Inflammatory macrophage treated with lipopolysaccharide for 1 hour (primary cell): ENCODE measurements at places on chromosomes 11 and 22.

DNA sequence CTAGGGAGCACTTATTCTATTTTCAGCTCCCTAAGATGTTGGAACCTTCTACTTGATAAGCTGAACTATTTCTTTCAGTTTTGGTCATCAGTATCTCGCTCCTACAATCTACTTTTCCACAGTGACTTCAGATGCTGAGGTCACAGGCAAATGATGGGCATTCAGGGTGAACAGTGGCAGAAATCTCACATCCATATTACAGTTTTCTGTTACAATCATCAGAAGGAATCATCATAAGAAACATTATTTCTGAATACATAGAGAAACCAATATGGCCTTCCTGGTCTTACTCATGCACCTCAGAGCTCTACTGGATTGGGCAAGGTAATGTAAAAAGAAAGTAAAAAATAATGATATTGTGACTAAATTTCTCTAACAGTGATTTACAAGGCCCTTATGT, 39.4 kb upstream of the DDI1 start:
- DNase-seq = no peak

DNA sequence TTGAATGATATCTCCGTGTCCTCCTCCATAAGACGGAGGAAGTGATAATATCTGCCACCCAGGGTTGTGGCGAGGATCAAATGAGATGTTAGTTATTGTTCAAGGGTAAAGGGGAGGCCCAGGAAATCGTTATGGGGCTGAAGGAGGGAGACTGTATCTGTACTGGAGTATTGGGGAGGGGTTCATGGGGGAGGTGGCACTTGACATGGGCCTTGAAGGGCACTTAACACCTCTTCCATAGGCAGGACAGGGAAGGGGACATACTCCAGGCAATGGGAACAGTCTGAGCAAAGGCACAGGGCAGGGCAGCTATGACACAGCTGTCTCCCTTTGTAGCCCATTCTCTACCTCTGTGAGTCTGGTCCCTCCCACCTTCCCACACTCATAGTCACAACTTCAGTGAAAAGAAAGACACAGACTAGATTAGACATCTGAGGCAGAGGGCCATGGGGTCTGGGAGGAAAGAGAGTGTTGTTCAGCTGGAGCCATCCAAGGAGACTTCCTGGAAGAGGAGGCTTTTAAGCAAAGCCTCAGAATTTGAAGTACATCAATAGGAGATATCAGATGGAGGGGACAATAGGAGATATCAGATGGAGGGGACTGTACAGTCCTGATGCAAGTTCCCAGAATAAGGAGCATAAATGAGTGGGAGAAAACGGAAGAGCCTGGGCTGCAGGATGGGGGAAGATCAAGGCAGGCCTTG, 15.8 kb upstream of the DGKZ start:
- DNase-seq = no peak

DNA sequence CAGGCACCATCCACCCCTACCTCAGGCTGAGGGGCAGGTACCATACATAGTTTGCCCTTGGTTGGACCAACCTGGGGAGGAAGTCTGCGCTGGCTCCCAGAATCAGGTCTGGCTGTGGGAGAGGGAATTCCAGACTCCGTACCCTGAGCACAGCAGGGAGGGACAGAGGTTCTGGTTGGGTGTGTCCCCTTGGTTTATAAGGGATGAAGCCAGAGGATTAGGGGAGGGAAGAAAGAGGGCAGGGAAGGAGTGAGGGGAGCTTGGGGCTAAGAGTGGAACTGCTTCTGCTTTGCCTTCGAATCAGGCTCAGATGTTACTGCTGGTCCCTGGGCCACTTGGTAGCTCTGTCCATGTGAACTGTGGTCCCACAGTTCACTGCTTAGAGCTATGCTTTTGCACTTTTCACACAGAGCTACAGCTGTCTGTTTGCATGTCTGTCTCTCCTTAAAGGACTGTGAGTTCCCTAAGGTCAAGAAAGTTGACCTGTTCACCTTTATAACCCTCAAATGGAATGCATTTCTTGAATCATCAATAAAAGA, 9.2 kb downstream of the MMP20 start:
- no peak for DNase-seq

- peak; percentile 4 for DNase-seq
Measured at GRCh38 chr11:114082767-114083181, 23.3 kb downstream of the ZBTB16 start.

DNA sequence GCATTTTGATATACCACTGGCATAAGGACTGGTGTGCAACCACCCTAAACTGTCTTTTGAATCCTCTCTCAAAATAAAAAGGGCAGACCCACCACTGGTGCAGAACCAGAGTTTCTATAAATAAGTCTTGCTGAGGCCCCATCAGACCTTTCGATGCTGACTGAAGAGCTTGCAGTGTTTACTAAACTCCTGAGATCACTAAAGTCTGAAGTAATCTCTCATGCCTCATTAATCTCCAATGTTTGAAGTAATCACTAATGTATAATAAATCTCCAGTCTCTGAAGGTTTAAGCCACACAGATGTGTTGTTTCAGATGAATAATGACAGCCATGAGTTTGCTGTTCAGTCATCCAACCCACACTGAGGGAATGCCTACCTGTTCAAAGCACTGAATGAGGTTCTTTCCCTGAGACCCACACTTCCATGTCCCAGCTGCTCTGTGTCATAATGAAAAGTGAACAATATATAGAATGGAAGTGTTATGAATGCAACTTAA, 50.6 kb upstream of the DEUP1 start:
- no peak for DNase-seq

- DNase-seq = no peak
Measured at GRCh38 chr11:92179017-92179670, 45.5 kb upstream of the FAT3 start.

- DNase-seq = no peak
Measured at GRCh38 chr22:29626497-29627195, 23.2 kb downstream of the NF2 start.

DNA sequence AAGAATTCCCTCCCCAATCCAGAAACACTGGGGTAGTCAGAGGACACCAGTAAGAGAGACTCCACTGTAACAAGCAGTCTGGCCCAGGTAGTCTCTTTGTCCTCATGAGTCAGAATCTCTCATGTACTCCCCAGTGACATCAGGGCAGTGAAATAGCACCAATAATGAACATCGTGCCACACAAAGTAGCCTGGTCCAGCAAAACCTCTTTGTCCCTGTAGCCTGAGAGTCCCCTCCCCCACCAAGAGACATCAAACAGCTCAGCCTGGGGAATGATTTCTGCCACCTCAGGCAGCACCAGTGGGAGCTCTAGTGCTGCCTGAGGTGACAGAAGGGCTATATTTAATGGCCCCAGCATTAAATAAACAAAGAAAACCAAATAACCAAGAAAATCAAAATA, 88.1 kb downstream of the SBF2 start:
- DNase-seq = no peak

GRCh38 chr22:45823336-45823735, 151.7 kb downstream of the ATXN10 start:
- no peak for DNase-seq

DNA sequence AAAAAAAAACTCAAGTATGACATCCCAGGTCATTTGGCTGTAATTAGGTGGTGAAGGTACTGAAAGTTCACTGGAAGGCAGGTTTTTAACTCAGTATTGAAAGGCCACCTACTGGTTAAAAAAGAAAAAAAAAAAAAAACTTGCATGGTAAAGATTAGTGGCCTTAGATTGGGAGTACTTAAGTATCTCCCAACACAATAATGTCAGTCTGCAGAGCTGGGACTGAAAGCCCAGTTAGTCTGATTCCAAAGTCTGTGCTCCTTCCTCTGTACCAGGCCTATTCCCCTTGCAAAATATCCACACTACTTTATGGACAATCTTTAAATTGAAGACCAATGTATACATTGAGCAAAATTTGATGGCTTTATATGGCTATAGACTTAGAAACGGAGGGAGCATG, 85.5 kb downstream of the NOX4 start:
- no peak for DNase-seq

GRCh38 chr22:37167981-37168647, 18.4 kb upstream of the IL2RB start:
- DNase-seq = no peak

DNA sequence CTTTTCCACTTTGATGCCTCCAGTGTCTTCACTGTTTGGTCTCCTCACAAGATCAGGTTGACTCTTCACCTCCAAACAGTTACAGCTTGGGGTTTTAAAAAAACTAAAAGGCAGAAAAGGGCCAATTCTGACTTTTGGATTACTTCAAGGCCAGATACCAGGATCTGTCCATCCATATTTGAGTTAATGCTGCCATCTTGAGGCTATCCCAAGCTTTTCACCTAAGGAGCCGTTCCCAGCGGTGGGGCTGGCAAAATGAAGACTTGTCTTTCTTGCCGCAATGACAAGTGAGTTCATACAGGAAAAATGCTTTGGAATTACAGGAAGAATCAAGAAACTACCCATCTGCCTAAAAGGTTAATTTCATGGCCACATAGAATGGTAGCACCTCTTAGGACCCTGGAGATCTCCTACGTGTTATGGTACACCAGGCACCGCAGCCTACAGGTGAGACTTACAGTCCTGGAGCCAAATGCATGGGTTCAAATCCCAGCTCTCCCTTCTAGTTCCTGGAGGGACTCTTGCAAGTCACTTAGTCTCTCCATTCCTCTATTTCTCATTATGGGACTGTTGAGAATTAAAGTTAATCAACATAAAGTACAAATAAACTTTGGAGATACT, 6.0 kb upstream of the OR5B21 start:
- DNase-seq = no peak

DNA sequence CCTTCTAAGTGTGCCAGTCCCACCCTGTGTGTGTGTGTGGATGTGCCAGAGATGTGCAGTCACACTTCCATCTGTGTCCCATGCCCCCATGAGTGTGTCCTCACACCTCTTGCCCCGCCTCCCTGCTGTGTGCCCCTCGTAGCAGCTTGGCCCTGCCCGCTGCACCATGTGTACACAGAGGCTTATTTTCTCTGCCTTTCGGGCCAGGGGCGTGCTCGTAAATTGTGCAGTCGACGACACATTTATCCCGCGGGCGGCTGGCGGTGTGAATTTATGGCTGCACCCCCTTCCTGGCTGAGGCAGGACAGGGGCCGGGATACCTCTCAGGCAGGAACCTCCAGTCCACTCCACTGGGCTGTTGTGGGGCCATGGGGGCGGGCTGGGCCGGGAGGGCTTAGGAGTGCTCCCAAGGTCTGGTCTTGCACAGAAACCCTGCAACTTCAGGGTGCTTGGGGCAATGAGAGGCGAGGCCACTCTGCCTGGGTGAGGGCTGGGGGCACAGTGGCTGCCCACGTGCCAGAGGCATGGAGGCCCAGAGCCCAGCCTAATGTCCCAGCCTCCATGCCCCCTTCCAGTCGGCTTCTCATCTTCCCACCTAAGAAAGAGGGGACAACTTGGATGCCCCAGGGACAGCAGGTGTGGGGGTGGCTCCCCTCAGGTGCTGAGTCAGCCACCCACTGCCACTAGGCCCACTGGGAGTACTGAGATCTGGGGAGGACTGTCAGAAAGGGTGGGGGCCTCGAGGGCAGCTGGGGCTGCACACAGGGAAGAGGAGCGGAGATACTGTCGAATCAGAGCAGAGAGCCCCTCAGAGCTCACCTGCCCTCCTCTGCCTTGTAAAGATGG, 12.5 kb downstream of the GP1BB start:
- DNase-seq = no peak

- no peak for DNase-seq
Measured at GRCh38 chr22:24761888-24762675, 12.4 kb downstream of the PIWIL3 start.

GRCh38 chr11:93481696-93482095, 61.5 kb downstream of the SMCO4 start:
- DNase-seq = peak; percentile 20

DNA sequence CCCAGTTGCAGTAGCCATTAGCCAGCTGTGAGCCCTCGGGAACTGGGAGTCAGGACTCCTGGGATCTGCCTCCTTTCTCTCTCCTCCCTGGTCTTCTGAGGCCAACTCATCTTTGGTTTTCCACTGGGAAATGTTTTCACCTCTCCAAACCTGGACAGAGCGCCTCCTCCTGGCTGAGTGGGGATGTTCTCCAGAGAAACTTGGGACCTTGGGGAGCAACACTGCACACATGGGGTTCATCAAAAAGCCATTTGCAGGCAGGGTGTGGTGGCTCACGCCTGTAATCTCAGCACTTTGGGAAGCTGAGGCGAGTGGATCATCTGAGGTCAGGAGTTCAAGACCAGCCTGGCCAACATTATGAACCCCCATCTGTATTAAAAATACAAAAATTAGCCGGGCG, 145.4 kb downstream of the NECTIN1 start:
- DNase-seq = no peak

DNA sequence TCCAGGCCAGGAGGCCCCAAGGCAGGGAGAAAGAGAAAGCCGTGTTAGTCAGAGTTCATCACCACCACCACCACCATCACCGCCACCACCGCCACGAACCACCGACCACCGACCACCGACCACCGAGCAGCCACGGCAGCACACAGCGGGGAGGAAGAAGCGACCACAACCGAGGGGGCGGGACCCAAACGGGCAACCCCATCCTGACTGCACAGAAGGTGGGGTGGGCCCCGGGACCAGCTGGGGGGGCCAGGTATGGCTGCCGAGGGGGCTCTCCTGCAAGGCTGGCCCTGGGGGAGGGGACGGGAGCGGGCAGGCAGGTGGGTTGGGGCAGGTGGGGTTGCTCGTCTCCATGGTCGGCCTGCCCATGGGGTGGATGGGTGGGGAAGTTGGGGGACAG, 34.2 kb downstream of the SYT7 start:
- no peak for DNase-seq

GRCh38 chr11:100098560-100098959, 588.5 kb upstream of the ARHGAP42 start:
- DNase-seq = no peak

GRCh38 chr11:114779189-114779588, 100.9 kb downstream of the NXPE2 start:
- DNase-seq = no peak

- DNase-seq = no peak
Measured at GRCh38 chr11:86548271-86548917, 124.0 kb downstream of the ME3 start.

DNA sequence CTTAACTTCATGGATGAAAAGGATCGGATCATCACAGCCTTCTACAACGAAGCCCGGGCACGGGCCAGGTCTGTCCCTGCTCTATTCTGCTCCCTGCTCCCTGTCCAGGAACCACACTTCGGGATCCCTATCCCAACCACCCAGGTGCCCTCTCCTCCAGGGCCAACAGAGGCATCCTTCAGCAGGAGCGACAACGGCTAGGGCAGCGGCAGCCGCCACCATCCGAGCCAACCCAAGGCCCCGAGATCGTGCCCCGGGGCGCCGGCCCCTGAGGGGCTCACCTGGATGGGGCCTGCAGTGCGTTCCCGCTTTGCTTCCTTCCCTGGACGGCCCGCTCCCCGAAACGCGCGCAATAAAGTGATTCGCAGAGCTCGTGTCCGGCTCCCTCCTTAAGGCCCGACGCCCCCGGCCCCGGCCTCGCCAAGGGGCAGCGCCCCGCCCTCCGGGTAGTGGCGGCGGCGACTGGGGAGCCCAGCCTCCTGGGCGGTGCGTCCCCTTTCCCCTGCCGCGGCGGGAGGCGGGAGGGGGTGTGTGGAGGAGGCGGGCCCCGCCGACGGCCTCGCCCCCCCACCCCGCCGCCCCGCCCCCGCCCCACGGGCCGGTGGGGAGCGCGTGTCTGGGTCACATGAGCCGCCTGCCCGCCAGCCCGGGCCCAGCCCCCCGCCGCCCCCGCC, at the start of gene VEGFB:
Gene VEGFB (plus strand): TSS at position 672 of the 674 bp plus-strand sequence. CDS start 250 bp downstream, outside the sequence.
- DNase-seq = no peak

GRCh38 chr11:60785806-60786361, 751 bp downstream of the MS4A10 start:
- no peak for DNase-seq
